ENCODE measurements at places on chromosomes 2 and 18.

GRCh38 chr2:1846046-1847015 lies 102.0 kb upstream of the PXDN start:
- DNase-seq, result no peak

- no peak for DNase-seq
Measured at GRCh38 chr18:3264362-3264761, 2.4 kb downstream of the MYL12B start.

GRCh38 chr2:48283586-48284269 lies 246.2 kb upstream of the STON1 start:
- no peak for DNase-seq

GRCh38 chr2:80238692-80239469 lies 65.7 kb downstream of the LRRTM1 start:
- peak; percentile 47 for DNase-seq

GRCh38 chr2:230706053-230706521 lies 6.6 kb upstream of the CAB39 start:
- no peak for DNase-seq

DNA sequence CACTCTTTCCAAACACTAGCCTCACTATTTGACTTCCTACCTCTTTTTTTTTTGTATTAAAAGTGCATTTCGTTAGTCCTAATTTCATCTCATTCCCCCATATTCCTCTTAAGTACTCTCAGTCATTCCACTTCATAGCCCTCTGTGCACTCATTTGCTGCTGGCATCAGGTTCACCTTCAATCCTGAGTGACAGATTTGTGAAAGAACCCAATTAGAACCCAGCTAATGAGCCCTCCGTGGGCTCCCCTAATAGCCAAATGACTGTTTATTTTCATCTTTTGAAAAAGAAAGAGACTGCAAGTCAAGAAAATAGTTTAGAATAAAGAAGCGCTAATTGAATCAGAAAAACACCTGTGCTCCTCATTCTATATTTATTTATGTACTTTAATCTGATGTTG lies 512.1 kb upstream of the LRATD1 start:
- no peak for DNase-seq

GRCh38 chr18:63088262-63088661 lies 231.3 kb downstream of the BCL2 start:
- DNase-seq, result no peak

- no peak for DNase-seq
Measured at GRCh38 chr18:3804336-3804735, 354.4 kb downstream of the TGIF1 start.

GRCh38 chr2:137111896-137112295 lies 346.6 kb downstream of the THSD7B start:
- DNase-seq, result no peak

DNA sequence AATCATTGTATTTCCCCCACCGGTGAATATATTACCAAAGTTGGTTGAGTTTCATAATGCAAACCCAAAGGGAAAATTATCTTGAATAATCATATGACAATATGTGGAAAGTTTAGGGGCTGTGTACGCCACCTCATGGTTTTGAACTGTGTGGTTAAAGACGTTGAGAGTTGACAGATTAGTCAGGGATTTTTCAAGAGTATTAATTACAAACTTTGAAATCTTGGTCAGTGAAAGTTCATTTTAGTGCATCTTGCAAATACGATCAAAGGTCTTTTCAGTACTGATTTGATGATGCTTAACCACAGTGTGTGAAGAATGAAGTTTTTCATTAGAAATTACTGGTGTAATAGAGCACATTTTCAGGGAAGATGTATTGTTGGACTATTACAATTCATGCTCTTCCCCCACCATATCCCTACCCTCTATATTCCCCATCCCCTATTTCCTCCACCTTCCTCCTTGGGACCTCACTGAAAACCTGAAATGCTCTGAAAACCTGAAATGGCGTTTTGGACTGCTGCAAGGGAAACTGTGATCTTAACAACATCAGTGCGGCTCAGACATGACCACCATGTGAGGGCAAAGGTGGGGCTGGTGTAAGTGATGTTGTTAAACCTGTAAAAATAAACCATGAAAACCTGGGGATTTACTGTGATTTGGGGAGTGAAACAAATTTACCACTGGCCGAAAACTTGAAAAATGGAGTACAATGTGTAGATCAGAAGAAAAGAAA lies 4.5 kb upstream of the BCL2L11 start:
- no peak for DNase-seq

GRCh38 chr2:23379220-23379695 lies 5.7 kb upstream of the KLHL29 start:
- no peak for DNase-seq

DNA sequence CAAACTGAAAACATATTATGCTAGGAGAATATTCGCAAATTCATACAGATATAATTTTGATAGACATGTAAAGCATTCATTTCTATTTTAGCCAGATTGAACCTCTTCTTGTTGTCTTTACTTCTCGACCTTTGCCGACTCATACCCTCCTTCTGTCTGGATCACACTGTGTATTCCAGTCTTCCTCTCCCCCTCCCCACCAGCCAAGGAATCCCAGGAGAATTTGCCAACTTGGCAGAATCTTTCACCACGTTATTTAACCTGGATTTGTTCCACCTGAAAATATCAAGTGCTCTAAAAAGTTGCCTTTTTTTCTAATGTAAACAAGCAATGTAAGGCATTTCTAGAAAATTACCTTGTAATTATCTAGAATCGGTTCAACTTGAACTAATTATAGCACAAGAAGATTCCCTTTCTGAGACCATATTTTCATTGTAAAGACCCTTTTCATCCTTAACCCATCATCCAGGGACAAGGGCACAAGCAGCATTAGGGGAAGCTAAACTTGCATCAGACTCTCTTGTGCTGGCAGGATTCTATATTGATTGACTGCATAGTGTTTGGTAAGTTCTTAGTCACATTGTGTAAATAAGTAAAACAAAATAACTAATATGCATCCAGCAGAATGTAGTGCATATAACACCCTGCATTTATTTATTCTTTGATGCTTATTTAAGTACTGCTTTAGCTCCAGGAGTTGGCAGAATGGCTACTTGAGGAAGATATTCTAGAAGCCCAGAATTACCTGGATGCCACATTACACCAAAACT lies 1328.7 kb upstream of the NXPH2 start:
- DNase-seq, result no peak

DNA sequence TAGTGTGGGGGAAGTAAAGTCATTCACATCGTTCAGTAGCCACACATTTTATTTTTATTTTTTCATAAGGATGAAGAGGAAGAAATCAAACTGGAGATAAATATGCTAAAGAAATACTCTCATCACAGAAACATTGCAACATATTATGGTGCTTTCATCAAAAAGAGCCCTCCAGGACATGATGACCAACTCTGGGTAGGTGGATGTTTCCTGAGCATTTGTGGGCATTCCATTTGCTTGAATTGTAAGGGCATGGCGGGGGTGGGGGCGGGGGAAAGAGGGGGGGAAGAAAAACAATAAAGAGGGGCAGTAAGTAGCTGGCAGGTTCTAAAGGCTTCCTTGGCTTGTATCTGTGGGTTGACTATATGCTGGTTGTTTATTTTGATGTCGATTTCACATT lies 126.4 kb downstream of the MAP4K4 start:
- DNase-seq, result no peak

DNA sequence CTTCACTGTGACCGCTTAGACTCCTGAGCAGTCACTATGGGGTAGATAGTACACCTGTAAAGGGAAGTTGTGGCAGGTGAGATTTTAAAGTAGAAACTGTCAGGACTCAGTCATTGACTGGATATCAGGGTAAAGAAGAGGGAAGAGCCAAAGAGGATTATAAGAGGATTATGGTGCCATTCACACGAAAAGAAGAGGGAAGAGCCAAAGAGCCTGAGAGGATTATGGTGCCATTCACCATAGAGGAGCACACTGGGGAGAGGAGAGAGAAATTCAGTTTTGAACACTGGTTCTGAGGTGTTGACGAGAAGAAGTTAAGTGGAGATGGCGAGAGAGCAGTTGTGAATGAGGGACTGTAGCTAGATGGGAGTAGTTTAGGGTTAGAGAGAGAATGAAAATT lies 16.9 kb upstream of the KCNJ13 start:
- DNase-seq, result no peak

DNA sequence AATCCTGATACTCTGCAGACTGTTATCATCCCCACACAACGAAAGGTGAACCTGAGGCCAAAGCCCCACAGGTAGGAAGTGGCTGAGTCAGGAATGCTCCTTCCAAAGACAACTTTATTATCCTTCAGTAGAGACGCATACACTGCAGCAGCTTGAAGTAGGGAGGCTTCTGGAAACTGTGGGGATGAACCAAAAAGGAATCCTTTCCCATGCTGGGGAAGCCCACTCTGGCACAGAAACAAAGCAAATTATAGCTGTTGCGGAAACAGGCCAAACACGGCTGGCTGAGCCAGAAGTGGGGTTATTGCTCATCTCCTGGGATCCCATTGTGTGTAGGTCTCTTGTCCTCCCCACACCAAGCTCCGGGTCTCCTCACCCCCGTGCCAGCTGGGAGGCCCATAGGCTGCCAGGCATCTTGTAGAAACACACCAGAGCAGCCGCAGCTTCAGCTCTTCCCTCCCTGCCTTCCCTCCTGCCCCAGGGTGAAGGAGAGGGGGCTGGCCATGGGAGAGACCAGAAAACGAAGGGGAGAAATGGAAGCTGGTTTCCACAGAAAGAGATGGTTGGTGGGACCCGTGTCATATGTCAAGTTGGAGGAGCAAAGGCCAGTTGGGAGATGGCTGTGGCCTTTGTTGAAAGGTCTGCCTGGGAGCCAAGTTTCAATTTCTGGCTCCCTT lies 176.9 kb upstream of the NABP1 start:
- no peak for DNase-seq

DNA sequence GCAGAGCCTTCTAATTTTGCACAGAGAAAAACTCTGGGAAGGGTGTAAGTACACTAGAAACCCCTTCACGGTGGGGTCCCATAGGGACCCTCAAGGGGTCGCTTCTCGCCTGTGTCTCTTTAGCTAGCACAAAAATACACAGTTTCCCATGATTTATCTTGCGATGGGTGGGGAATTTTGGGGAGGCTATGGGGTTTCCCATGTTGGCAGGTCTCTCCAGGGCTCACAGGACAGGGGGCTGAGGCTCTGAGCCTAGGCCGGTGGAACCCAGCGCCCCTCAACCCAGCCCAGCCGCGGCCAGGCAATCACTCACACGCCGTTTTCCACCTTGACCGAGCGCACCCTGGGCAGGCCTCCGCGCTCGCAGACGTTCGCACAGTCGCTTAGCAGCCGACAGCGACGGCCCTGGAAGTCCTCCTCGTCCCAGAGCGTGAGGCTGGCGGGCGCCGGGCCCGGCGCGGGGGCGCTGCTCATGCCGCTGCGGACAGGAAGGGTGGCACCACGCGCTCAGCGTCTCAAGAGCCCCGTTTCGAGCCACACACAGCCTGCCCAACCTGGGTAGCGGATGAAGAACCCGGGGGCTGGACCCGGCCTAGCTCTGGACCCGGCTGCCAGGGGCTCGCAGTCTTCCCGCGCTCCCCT lies 398 bp downstream of the CRYBA2 start:
- no peak for DNase-seq

DNA sequence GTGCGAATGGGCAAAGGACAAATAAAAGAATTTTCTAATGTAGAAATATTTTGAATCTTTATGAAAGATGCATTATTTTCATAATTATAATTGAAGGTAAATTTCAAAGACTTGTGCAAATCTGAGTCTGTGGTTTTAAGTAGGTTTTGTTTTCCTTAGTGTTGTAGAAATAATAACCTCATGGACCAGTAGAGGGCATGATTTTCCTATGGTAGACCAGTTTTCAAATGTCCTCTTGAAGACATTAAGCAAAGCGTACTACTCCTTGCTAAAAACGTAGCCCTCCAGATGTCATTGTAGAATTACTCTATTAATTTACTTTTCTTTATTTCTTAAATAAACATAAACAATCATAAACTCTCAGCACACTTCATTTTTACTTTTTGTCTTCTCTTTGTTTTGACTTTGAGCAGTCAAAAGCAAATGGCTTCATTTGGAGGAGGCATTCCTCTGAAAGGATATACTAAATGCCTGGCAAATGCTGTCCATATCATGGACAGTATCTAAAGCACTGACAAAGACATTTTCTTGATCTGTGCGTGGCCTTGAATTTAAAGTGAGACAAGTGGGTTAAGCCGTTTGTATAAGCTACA lies 85.8 kb upstream of the FAM237A start:
- DNase-seq, result no peak

DNA sequence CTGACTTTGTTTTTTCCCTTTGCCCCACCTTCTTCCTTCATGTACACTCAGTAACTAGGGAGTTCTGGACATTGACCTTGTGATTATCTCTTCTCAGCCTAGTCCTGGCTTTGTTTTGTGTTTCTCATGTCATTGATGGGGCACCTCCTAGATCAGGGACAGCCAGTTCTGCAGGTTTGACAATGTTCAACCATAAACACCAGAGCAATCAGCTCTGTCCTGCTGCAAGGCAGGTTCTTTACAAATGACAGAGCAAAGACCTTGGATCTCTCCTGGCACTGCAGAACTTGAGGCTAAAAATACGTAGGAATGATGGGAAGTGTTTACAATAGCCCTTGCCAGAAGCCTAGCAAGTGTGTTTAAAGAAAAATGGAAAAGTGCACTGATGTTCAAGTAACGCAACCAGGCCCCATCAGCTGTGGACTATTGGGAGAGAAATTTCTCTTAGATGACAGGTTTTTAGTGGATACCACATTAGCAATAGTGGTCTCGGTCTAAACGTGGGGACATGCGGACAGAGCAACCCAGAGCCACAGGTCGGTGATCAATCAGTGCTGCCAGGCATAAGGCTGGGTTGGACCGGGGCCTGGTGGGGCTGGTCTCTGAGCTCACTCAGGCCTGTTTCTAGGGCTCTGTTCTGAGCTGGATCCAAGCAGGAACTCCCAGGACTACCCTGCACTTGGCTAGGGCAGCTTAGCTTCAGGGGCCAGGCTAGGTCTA lies 76.8 kb downstream of the SOWAHC start:
- DNase-seq, result peak; percentile 82

DNA sequence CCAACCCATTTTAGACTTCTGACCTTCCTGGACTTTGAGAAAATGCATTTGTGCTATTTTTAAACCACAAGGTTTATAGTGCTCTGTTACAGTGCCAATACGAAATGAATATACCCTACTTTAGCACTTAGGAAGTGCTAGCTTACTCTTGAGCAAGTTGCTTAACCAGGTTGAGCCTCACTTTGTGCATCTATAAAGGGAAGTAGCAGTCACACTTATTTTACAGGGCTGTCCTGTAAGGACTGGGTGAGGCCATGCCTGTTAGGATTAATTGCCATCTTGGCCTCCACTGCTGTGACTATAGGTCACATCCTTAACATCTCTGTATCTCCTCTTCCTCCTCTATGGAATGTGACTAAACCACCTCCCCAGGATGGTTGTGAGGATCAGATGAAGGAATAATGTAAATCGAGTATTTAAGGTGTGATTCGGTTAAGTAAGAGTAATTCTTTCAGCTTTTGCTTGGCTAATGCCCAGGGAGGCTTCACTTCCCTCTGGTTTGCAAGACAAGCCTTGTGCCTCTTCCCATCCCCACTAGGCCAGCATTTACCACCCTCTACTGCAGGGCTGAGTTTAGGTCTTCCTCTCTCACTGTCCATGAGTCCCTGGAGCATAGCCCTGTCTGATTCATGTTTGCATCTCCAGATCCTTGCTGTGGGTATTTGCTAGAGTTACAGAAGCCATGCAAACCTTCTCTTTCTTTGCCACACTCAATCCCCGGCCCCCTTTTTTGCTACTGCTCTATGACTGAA lies 341.2 kb downstream of the ZNF521 start:
- no peak for DNase-seq

- no peak for DNase-seq
Measured at GRCh38 chr2:239700686-239701345, 300.0 kb upstream of the HDAC4 start.

GRCh38 chr2:85505551-85506238 lies 33.3 kb upstream of the MAT2A start:
- no peak for DNase-seq

- no peak for DNase-seq
Measured at GRCh38 chr2:30385327-30385726, 61.7 kb upstream of the LCLAT1 start.

- DNase-seq, result no peak
Measured at GRCh38 chr2:219042750-219043149, 1.4 kb upstream of the CFAP65 start.
